ENCODE measurements at places on chromosomes 11 and 22.

- no peak for DNase-seq
These were observed 460.1 kb downstream of the DLG2 start for GRCh38 chr11:85167038-85167437.

DNA sequence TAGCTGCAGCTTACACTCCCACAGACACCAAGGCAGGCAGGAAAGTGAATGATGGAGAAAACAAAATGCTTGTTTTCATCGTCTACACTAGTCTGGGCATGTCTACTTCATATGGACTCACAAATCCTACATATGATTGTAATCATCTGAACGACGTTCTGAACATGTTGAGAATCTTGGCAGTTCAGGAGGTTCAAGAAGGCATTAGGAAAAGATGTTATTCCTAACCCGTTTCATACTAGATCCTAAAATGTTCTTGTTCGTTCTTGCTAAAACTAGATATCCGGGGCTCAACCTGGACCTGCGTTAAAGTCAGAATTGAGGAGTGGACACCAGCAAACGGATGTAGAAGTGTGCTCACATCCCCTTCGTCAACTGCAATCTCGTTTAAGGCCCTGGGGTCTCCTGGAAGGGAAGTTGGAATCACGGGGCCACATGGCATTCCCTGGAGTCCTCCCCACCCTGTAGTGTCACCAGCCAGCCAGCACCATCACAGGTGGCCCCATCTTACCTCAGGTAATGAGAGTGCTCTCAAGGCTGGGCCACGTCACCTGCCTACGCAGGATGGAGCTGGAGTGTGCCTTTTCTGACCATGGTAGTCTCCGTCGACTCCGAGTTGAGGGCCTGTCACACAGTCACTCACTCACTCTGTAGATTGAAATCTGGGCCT, 37.3 kb downstream of the C11orf58 start:
- DNase-seq, result no peak

- no peak for DNase-seq
These were observed 151.4 kb downstream of the CACNA1I start for GRCh38 chr22:39722032-39722325.

- peak; percentile 71 for DNase-seq
These were observed 8.6 kb downstream of the DNHD1 start for GRCh38 chr11:6505577-6506240.

DNA sequence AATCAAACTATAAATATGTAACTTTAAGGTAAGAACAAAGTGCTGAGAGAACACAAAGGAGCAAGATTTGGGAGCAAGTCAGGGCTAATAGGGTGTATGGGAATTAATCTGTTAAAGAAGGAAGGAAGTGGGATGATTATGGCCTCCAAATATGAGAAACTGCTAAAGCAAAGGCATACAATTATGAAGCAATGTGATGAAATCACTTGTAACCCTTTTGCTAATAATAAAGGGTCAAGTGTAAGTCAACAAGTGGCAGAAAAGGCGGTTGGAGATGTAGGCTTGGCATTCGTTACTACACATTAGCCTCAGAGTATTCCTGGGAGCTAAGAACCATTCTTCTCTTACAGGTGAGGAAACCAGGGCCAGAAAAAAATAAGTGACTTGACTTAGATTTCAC, 1002.3 kb upstream of the TENM4 start:
- DNase-seq, result no peak

DNA sequence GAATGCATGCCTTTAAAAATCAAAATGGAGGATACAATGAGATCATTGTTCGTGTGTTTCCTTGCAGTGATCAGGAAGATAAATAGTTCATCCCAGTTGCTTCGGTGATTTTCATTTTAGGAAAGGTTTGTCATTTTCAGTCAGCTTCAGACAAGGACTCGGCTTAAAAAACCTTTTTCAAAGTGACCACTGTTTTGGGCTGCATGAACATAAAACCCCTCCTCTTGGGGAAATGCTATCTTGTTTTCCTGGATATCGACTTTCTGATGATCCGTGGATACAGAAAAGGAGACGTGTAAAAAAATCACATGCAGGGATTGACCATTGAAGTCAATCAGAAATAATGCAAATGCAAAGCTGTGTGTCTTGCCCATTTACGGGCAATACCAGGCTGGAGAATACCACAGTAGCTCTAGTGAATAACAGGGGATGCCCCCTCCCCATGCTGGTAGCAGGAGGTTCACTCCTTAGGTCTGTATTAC, 146.8 kb downstream of the MAML2 start:
- DNase-seq, result no peak

GRCh38 chr22:38418589-38418988, 36.4 kb downstream of the KCNJ4 start:
- DNase-seq, result no peak

Data from hematopoietic multipotent progenitor cell treated with erythropoietin and hydrocortisone succinate and interleukin-3 and kit ligand, for 8 days (in vitro differentiated cells).